ENCODE measurements at places on chromosomes 7 and 10.

DNA sequence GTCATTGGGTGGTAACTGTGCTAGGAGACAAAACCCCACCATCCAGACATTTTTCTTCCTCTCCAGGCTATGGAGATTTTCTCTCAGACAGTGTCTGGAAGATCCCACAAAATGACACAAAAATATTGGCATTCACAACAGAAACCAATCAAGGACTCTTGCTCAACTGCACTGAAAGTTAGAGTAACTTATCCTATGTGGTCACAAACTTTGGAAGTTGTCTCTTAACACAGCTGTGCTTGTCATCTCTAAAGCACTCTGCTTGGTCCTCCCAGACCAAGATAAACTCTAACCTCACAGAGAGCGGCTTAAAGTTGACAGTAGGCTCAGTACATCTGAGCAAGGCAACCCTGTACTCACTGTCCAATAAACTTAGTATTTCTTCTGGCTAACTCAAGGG lies 74.9 kb downstream of the AKR1C4 start:
- DNase-seq: no peak

DNA sequence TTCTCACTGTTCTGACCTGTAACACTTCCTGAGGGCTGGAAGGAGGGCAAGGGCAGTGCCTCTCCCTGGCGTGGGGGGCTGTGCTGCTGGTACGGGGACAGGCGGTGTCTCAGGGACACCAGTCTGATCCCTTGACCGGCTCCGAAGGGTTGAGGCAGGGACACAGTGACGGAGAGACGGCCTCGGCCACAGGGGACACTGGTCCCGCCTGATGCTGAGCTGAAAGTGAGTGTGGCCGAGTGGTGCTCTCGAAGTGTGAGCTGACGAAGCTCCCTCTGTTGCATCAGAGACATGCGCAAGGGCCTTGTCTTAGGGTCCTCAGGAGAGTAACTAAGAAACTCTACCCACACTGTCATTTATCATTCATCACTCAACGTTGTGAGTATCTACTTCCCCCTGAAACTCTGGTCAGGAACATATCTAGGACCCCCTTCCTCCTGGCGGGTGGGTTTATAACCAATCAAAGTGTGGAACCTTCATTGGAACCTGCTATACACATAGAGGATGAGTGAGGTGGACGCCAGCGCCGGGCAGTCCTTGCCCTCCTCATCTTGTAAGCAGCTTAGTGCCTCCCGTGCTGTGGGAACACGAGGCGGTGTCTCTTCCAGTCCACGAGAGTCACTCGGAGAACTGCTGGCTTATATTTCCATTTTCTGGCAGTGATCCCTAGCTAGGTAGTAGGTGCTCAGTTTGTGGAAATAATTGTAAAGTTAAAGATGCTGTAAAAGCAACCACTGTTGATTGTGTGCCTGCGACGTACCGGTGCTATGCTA lies 283.1 kb downstream of the DNAJB6 start:
- no peak for DNase-seq

GRCh38 chr7:72785166-72785955 lies 42.6 kb downstream of the TYW1B start:
- DNase-seq: no peak

GRCh38 chr7:149873970-149874643 lies 338 bp downstream of the ATP6V0E2 start:
- DNase-seq: no peak

GRCh38 chr10:27223964-27224363 lies 16.6 kb downstream of the ACBD5 start:
- peak; percentile 38 for DNase-seq

- peak; percentile 54 for DNase-seq
Measured at GRCh38 chr10:96370584-96371157, 11.9 kb upstream of the OPALIN start.

- no peak for DNase-seq
Measured at GRCh38 chr10:73141603-73142002, 26.2 kb downstream of the ECD start.

GRCh38 chr10:81871558-81871957 lies 3.4 kb upstream of the NRG3 start:
- no peak for DNase-seq

GRCh38 chr10:124168581-124168980 lies 75.2 kb upstream of the CHST15 start:
- DNase-seq: no peak

DNA sequence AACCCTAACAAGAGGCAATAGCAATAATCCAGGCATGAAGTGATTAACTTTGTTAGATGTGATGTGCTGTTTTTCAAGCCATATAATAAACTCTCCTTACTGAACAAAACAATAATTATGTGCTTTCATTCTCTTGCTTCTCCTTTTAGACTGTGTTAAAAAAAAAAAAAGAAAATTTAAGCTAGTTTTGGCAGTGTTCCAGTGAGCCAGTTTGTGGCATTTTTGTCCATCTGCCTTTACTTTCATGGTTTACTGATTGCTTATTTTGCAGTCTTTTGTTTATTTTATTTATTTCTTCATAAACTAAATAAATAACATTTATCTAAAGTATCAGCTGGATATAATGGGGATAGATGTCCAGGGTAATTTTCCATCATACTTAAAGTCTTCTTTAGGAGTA lies 625.3 kb downstream of the CNTNAP2 start:
- no peak for DNase-seq

- DNase-seq: no peak
Measured at GRCh38 chr7:19322002-19322401, 176.8 kb upstream of the FERD3L start.

GRCh38 chr10:51273574-51273973 lies 199.3 kb downstream of the PRKG1 start:
- no peak for DNase-seq

DNA sequence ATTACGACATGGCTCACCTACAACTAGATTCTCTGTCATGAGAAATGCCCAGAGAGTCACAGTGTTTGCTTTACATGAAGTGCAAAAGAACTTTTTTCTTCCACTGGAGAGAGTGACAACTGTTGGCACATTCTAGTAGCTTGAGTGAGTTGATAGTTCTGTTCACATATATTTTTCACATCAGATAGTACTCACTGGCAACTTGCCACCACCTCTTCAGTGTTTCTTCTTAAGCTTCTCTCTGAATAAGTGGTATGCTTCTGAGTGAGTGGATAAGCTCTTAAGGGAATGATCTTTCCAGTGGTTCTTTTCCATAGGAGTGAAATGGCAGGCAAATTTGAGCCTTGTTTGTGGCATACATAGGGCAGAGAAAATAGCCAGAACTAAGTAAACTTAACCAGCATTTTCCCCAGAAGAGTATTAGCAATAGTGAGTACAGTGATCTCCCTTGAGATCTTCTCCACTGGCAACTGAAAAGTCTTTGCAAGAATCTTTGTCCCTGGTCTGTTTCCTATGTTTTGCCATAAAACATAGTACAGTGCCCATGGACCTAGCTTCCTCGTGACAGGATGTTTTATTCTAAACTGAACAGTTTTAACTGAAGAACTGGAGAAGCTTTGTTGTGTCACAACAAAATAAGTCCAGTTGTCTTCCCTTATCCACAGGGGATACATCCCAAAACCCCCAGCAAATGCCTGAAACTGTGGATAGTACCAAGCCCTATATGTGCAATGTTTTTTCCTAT lies 125.4 kb upstream of the CDK13 start:
- no peak for DNase-seq

DNA sequence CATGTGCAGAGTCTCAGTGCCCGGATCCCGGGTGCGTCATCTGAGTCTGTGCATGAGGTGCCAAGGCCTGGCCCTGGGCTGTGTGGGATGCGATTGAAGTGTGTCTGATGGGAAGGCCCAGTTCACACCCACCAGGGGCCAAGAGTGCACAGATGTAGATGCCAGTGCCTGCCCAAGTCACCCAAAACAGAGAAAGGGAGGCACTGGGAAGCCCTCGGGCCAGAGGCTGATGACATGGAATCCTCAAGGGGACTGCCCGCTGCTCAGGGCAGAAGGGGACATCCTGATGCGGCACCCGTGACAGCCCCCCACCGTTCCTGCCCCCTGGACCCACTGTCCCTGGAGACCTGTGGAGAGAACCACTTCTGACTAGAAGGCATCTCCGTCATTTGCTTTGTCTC lies 72.2 kb upstream of the ZNF479 start:
- DNase-seq: no peak

GRCh38 chr10:109475711-109476421 lies 447.4 kb downstream of the XPNPEP1 start:
- no peak for DNase-seq

- DNase-seq: no peak
Measured at GRCh38 chr7:158133515-158134271, 453.9 kb downstream of the PTPRN2 start.

GRCh38 chr7:52764492-52765169 lies 270.8 kb upstream of the POM121L12 start:
- no peak for DNase-seq

DNA sequence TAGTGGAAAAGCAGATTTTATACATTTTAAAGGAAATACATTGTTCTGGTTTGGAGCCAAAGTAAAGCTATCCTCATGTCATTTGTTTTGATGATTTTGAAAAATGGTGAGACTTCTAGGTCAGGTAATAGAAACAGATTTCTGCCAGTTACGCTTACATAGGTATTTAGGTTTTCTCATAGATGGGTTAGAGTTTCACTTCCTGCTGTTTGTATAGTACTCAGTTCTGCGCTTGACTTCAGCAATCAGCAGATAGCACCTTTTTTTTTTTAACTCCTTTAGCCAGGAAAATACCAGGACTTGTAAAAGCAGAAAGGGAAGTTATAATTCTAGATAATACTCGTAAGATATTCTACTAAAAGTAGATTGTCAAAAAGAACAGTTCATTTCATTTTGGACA lies 209.8 kb upstream of the POM121L12 start:
- DNase-seq: no peak

- DNase-seq: no peak
Measured at GRCh38 chr10:125462845-125463244, 220.1 kb downstream of the TEX36 start.

GRCh38 chr10:5159126-5159525 lies 25.8 kb downstream of the AKR1C8 start:
- no peak for DNase-seq

GRCh38 chr7:15370441-15370840 lies 191.4 kb downstream of the AGMO start:
- DNase-seq: no peak

GRCh38 chr10:119087271-119087882 lies 6.8 kb upstream of the EIF3A start:
- no peak for DNase-seq

- DNase-seq: no peak
Measured at GRCh38 chr7:76257973-76258372, 44.5 kb upstream of the HSPB1 start.

- DNase-seq: no peak
Measured at GRCh38 chr10:124496150-124496549, 34.5 kb downstream of the LHPP start.

GRCh38 chr10:45353186-45353585 lies 20.8 kb upstream of the ALOX5 start:
- DNase-seq: no peak

DNA sequence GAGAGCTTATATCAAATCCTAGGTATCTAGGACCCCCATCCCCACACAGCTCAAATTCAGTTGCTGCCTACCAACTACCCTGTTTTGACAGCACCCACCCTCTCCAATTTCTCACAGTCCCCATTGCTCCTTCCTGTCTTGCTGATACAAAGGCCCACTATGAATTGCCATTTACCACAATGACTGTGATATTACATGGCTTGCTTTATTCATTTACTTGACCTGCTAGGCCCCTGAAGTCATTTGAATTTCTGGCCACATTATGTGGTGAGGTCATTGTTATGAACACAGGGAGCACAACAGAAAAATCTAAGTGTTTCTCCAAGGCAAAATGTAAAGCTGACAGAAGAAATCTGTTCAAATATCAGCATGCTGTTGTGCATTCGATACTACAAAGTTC lies 101.4 kb downstream of the PPP1R17 start:
- no peak for DNase-seq

DNA sequence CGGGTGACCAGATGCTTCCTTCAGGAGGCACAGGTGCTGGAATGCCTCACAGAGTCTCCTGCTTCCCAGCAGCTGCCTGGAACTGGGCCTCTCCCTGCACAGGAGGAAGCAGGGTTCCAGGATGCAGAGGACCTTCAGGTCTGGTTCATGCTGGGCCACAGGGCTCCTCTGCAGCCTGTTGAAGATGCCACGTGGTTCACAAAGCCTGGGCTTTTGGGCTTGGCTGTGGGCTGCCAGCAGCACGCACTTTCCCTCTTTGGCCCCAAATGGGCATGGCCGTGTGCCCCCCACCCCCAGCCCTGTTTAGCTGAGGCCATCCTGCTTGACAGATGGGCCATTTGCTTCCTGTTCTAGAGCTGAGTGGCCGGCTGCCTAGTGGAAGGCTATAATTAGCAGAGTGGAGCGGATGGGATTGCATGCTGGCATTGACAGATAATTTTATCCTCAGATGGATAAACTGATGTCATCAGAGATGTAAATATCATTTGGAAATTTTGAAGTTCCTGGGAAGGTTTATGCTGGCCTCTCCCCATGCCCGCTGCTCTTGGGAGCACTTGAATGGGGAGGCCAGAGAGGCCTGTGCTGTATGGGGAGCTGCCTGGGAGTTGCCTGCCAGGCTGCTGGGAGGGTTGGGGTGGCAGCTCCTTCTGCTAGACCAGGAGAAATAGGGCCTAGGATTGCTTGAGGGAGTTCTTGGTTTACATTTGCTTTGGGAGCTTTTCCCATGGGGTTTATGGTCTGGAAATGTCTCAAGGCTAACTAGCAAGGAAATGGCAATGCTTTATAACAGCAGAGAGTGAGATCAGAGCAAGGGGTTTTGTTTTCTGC lies 28.2 kb downstream of the TSPAN15 start:
- no peak for DNase-seq

DNA sequence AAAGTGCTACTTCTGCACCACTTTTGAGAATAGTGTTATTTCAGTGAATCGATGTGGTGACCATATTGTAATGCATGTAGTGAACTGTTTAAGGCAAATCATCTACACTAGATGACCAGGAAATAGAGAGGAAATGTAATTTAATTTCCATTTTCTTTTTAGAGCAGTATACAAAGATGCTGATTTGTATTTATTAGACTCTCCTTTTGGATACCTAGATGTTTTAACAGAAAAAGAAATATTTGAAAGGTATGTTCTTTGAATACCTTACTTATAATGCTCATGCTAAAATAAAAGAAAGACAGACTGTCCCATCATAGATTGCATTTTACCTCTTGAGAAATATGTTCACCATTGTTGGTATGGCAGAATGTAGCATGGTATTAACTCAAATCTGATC lies 110.4 kb downstream of the CFTR start:
- DNase-seq: no peak

- no peak for DNase-seq
Measured at GRCh38 chr7:77456696-77457095, 40.5 kb upstream of the GSAP start.

DNA sequence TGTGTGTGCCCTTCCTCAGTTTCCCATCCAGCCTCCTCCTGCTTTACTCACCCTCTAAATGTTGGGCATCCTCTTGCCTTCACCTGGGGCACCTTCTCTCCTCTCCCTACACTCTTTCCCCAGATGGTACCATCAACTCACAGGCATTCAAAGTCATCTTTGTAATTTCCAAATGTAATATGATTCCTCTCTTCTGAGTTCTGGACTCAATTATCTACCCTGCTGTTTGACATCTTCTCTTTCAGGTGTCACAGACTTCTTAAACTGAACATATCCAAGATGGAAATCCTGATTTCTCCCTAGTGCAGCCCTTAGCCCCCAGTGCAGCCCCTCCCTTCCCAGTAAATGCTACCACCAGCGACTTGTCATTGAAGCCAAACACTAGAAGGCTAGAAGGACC lies 422.8 kb downstream of the KCNMA1 start:
- DNase-seq: no peak
